ENCODE measurements at places on chromosomes 12 and 14.
A peak's percentile ranks its signal among the peaks of the same experiment; 100 is the strongest.

GRCh38 chr12:80291108-80291754, 152.8 kb upstream of the PTPRQ start:
- DNase-seq, result no peak

- no peak for DNase-seq
These were observed 12.2 kb downstream of the CLMN start for GRCh38 chr14:95307402-95308041.

DNA sequence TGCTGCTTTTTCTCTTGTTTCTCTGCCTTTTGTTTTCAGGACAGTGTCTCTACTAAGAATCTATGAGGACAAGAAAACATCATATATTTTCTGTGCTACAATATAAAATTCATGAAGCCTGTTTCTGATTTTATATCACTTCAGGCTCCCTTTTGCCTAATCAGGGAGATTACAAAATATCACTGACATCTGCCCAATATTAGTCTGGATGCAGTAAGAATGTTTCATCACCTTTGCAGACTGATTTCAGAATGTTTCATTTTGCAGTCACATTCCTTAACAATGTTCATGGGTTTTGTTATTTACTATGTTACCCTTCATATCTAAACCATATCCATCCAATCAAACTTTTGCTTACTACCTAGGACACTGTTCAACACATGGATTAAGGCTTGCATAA, 491 bp upstream of the CLEC6A start:
- no peak for DNase-seq

DNA sequence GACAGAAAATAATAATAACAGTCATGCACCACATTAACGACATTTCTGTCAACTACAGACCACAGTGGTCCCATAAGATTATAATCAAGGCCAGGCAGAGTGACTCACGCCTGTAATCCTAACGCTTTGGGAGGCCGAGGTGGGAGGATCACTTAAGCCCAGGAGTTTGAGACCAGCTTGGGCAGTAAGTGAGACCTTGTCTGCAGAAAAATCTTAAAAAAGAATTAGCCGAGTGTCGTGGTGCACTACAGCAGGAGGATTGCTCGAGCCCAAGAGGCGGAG, 8.6 kb downstream of the NAB2 start:
- no peak for DNase-seq

DNA sequence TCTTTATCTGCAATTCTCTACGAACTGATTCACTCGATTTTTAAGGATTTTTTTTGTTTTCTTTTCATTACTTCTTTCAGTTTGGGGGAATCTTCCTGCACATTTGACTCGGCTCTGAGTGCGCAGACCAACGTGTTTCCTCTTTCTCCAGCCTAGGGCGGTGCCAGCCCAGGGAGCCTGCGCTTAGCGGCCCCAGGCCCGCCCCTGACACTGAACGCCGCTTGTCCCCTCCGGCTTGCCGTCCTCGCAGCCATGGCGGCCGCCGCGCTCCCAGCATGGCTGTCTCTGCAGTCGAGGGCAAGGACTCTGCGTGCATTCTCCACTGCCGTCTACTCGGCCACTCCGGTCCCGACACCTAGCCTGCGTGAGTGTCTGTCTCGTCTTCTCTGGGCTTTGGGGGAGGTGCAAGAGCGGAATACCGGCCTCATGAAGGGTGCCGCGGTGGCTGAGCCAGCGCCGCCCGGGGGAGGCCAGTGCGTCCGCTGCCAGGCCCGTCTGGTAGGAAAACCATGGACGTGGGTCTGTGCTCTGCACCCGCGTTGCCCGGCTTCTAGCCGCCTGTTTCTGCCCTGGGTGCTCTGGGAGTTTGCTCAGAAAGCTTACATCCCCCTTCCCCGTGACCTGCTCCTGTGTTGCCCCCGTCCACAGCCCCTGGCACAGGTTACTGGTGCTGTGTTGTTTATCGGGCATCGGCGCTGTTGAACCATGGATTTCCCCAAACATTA, at the start of gene MRPS35:
Gene MRPS35, plus strand, starts transcription at position 241 of the 725 bp plus-strand sequence. Its CDS starts 12 bp downstream, at position 253.
- peak; percentile 63 for DNase-seq

- DNase-seq, result no peak
These were observed 23.4 kb upstream of the PRPF39 start for GRCh38 chr14:45060551-45060950.

- no peak for DNase-seq
These were observed 15.1 kb downstream of the NUAK1 start for GRCh38 chr12:106123551-106124081.

- DNase-seq, result no peak
These were observed 1019.5 kb downstream of the SLC6A15 start for GRCh38 chr12:83893101-83893500.

- no peak for DNase-seq
These were observed 14.7 kb upstream of the LIMA1 start for GRCh38 chr12:50297996-50298395.

GRCh38 chr14:101665478-101666078, 95.9 kb upstream of the PPP2R5C start:
- DNase-seq, result no peak

DNA sequence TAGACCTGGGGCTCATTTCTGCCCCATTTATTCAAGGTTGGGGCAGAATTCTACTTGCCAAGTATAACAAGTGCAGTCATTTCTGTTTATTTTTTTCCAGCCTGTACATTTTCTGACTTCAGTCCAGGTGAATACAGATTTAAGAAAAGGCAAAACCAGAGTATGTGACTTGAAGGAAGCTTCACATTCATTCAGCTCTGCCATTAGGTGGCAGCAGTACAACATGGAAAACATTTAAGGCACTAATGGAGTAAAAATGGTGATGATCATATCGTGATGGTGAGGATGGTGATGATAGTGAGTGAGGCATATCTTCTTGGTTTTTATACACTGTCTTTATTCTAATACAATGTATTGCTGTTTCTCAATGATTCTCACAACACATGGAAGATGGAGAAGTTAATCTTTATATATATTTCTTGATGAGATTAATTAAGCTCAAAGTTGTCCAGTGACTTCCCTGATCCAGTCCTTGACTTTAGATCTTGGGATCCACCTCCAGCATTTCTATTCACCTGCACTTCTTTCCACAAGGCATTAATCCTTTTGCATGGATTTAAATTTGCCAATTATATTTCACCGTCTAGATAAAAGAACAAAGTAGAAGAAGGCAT, 176.7 kb upstream of the SEL1L start:
- DNase-seq, result no peak

DNA sequence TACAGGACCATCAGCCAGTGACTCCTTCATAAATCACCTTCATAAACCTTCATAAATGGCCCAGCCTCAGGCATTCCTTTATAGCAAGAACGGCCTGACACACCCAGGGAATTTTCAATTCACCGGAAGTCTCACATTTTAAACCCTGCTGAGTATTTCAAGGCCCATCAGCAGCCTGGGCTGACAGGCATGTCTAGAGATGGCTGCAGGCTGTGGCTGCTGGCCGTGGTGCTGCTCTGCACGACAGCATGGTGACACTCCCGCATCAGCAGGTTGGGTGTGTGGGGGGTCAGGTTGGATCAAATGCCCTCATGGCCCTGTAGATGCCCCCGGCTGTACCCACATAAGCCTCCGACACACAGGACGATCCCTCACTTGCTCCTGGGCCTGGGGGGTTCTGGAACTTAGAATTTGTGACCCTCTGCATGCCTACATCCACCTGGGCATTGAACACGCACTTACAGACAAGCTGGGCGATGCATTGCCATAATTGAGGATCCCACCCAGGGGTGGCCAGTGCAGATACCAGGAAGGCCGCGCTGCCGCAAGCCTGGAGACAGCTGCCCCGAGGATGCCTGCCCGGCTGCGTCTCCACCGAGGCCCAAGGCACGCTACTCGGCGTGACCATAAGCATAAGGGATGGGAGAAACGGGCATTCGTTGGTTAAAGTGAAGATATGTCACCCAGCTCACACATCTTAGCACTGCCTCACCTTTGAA, 124.3 kb downstream of the PIWIL1 start:
- DNase-seq, result no peak

- DNase-seq, result no peak
These were observed 10.7 kb downstream of the SLC25A29 start for GRCh38 chr14:100295376-100296105.

GRCh38 chr14:20734430-20734806, 11.3 kb upstream of the EDDM3A start:
- DNase-seq, result no peak

GRCh38 chr12:62629413-62629812, 162.8 kb downstream of the MON2 start:
- DNase-seq, result no peak

GRCh38 chr12:57852200-57852599, 5.7 kb upstream of the CTDSP2 start:
- DNase-seq, result no peak

DNA sequence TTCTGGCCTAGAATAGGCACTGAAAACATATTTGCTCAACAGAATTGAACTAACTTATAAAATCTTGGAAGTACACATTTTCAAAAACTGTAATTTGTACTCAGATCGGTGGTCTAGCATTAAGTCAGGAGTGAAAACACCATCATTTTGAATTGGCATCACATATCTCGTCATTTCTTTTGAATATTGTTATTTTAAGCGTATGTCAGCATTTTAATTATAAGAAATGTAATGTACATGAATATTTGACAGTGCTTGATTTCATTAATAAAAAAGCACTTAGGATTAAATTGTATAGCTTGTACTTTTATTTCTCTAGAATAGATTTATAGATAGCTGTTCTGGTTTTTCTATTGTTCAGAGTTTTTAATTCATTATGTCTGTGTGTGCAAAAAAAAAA, 892.2 kb downstream of the BCL11B start:
- DNase-seq, result no peak

GRCh38 chr12:68482660-68483059, 128.0 kb upstream of the RAP1B start:
- no peak for DNase-seq

- no peak for DNase-seq
These were observed 84.1 kb downstream of the IFNG start for GRCh38 chr12:68075416-68075815.

GRCh38 chr14:89654998-89655397, 238.0 kb upstream of the FOXN3 start:
- DNase-seq, result peak; percentile 34

- peak; percentile 58 for DNase-seq
These were observed 553 bp upstream of the DAZAP2 start for GRCh38 chr12:51238037-51238509.

- peak; percentile 13 for DNase-seq
These were observed 118.5 kb downstream of the RFLNA start for GRCh38 chr12:124413401-124413800.

- DNase-seq, result no peak
These were observed at the start of gene MTA1 for GRCh38 chr14:105419195-105420091. Gene MTA1 (plus strand): TSS chr14:105419827. CDS start chr14:105420036, 209 bp downstream.

DNA sequence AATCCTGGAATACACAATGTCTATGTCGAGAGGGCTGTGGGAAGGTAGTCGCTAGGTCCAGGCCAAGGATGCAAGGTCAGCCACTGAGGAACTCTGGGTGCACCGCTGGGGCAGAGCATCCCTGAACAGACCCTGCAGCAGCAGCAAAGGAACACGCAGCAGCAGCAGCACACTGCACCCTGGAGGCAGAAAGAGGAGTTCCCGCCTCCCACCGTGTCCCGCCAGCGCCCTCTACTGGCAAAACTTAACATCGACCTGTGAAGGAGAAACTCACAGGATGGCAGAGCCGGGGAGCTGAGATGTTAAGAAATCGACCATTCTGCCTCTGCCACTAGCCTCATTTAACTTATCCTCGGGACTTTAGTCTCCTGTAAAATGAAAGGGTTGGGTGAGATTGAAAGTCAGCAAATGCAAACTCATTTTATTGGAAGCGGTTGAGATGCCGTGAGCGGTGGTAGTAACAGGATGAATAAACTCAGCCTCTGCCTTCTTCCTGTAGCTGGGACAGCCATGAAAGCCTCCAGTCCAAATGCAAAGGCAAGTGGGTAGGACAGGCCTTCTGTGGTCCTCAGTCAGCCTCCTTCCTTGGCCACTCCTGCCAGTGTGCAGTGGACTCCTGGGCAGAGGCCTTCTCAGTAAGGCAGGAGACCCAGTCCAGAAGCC, 45.6 kb downstream of the STAB2 start:
- DNase-seq, result peak; percentile 31

- DNase-seq, result peak; percentile 88
These were observed 127.4 kb downstream of the KTN1 start for GRCh38 chr14:55707365-55707804.

- no peak for DNase-seq
These were observed 878.9 kb upstream of the SEL1L start for GRCh38 chr14:82412545-82412944.

DNA sequence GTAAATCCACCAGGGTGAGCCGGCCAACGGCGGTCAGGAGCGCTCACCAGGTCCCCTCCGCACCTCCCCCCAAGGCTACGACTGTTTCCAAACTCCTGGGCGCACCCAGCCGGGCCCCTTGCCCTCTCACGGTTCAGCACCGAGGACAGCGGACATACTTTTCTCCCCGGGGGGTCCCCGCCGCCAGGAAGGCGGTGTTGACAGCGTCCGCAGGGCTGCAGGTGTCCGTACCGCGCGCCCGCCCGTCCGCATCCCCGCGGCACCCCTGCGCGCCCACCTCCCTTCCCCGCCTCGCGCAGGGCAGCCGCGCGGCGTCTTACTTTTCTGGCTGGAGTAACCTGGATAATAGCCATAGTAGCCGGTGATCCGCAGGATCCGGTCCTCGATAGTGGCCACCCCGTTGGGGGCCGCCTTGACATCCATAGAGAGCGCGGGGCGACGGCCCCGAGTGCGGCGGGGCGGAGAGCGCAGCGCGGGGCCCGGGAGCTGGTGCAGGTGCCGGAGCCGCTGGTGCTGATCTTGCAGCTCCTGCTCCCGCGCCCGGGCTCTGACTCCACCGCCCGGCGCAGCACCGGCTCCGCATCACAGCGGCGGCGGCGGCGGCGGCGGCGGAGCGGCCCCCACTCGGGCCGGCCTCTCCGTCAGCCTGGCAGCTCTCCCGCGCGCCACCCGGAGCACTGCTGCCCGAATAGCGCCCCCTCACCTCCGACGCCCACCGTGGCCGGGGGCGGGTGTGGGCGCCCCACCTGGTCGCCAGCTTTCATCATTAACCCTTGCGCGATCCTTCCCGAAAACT, at the start of gene SLC35F4:
Gene SLC35F4, minus strand, starts transcription at position 690 of the 796 bp plus-strand sequence.
- DNase-seq, result no peak

DNA sequence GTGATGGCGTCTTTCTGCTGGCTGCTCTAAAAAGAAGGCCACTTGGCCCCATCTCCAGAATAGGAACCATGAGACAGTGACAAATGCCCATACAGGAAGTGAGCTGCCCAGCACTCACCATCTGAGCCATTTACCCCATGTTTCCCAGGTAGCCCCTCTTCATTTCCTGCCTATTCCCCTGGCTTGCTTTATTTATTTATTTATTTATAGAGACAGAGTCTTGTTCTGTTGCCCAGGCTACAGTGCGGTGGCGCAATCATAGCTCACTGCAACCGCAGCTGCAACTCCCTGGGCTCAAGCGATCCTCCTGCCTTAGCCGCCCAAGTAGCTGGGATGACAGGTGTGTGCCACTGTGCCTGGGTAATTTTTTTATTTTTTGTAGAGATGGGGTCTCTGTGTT, 71.2 kb downstream of the RIN3 start:
- DNase-seq, result no peak

GRCh38 chr14:55711175-55711811, 131.3 kb downstream of the KTN1 start:
- no peak for DNase-seq

- DNase-seq, result no peak
These were observed 83.9 kb downstream of the PIK3C2G start for GRCh38 chr12:18345021-18345735.

All from NCI-H2029 treated with DMSO at 0.1 percent for 48 hours (cell line).